ENCODE measurements at places on chromosomes 16 and 17.
A peak's percentile ranks its signal among the peaks of the same experiment; 100 is the strongest.

DNA sequence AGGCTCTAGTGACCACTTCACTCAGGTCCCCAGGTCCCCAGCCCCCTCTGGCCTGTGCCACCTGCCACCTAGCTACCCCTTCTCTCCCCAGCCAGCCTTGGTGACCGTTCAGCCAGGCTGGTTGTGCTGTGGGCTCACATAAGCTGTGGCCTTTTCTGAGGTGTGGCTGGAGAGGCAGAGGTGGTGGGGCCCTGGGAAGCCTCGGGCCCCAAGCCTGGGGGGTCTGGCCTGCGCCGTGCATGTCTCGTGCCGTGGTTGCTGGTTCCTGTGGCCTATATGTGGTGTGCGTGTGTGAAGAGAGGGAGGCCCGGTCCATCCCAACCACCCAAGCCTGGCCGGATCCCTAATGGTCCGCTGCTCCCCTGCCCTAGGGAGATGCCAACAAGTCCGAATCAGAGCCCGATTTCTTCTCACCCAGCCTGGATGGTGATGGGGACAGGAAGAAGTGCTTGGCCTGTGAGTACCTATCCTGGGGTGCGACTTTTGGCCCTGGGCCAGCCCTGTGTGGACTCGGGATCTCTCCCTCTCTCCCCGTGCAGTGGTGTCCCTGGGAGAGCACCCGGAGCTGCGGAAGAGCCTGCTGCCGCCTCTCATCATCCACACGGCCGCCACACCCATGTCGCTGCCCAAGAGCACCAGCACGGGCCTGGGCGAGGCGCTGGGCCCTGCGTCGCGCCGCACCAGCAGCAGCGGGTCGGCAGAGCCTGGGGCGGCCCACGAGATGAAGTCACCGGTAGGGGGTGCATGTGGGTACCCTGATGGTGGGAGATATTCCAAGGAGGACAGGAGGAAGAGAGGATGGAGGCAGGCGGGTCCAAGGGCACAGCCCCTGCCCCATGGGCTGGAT, 35.9 kb downstream of the CACNA1G start:
- DNase-seq, result peak; percentile 53

DNA sequence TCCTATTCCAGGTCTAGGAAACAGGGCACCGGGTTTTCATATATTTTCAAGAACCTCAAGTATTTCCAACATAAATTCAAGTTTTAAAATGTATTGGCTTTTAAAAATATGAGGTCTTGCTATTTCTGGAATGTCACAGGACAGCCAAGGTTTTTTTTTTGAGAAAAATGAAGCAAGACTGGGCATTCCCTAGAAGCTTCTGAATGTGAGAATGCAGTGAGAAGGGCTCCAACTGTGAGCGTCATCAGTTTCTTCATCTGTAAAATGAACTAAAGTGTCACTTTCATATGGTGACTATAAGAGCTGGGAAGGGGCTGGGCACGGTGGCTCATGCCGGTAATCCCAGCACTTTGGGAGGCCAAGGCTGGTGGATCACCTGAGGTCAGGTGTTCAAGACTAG, 455.8 kb upstream of the MAF start:
- no peak for DNase-seq

DNA sequence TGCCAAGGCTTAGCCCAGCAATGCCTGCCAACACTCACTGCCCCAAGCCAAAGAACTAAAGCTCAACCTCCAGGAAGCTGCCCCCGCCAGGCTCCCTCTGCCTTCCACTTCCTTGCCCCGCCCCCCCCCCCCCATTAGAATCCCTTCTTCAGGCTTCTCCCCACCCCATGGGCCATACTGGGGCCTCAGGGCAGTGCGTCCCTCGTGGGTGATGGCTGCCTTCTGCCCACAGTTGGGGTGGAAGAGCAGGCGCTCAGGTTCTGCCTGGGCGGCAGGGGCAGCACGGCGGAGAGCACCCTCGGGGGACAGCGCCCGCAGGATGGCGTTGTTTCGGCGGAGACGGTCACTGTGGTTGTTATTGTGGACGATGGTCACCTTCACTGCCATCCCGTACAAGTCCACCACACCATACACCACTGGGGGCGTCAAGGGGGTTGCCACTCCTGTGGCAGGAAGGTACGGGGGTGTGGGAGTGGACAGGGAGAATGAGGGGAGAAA, 4.1 kb downstream of the NEURL4 start:
- no peak for DNase-seq

DNA sequence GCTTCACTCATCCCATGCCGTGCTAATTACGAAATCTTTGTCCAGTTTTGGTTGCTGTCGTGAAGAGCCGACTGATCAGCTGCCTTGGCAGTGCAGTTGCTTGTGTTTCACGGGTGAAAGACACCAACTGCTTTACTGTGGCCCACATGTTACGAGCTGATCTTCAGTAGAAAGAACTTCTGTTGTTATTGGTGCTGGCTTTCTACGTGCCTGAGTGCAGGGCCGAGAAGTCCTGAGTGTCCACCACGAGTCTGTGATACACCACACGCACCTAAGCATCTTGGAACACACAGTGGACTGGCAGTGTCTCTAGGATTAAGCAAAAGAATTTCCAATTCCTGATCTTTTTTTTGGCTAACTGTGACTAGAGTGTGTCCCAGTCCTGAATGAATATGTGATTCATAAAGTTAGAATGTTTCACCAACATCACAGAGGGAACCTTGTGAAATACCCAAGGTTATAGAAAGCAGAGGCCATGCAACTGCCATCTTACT, 70.4 kb upstream of the CLEC18A start:
- no peak for DNase-seq

GRCh38 chr17:61000911-61001310, 323.3 kb downstream of the BCAS3 start:
- DNase-seq, result no peak

DNA sequence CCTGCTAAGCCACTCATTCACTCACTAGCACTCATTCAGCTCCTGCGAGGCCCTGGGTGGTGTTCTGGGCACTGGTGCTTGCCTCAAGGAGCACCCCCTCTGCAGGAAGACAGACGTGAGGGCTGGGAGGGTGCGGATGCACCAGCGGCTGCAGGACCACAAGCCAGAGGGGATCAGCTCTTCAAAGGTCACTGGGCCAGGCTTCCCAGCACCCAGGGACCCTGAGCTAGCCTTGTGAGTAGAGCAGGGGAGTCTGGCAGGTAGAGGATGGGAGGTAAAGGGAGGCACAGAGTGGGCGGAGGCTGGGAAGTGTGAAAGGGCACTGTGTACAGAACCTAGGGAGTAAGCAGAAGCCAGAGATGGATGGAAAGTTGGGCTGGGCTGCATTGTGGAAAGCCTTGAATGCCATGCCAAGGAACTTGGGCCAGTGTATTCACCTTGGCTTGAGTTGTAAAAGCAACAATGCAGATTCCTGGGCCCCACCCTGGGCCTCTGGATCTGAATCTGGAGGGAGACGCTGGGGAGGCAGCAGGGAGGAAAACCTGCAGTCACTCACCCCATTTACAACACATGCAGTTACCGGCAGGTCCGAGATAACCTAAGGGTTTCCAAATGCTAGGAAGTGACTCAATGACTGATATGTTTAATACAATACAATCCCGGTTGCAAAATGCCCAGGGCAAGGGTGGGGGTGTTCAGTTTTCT, 1.7 kb downstream of the IL4R start:
- peak; percentile 86 for DNase-seq
